ENCODE measurements at places on chromosomes 6 and 20. TPM values are rescaled to one million over a fixed set of nuclear protein-coding genes. Genes with fewer than 3 reads are reported as not detected.

DNA sequence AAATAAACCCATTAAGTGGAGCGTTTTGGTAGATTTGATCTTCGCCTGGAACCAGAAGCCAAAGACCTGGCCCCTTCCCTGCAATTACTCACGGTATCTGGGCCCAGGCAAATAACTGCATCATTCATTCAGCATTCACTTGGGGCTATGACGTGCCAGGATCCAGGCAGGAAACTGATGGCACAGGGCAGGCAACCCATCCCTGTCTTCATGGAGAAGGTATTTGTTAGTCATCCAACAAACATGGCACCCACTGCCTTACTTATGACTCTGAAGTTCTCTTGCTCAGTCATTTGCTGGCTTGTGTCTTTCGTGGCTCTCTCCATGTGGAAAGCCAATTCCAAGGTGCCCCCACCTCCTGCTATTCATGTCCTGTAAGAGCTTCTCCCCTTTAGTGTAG lies 232.4 kb downstream of the BMP7 start:
- DNase-seq: no peak

DNA sequence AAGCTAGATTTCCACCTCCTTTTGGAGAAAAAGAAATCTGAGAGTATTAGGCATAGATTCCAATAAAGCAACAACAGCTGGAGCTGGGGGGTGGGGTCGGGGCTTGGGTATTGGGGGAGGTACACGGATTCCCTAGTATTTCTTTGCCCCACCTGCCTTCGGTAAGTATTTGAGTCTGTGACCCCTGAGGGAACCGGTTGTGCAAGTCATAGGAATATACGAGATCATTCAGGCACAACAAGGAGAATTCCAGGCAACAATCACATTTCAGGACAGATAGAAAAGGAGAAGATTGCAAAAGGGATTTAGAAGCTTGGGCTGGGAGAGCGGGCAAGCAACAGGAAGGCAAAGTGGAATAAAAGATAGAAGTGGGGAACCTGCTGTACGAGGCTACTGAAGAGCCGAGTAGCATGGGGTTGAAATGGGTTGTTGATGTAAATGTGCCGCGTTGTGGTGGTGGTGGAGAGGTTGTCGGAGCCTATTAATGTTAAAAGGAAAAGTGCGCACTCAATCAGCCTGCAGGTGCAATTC lies 148.9 kb downstream of the BCAS1 start:
- DNase-seq: no peak

DNA sequence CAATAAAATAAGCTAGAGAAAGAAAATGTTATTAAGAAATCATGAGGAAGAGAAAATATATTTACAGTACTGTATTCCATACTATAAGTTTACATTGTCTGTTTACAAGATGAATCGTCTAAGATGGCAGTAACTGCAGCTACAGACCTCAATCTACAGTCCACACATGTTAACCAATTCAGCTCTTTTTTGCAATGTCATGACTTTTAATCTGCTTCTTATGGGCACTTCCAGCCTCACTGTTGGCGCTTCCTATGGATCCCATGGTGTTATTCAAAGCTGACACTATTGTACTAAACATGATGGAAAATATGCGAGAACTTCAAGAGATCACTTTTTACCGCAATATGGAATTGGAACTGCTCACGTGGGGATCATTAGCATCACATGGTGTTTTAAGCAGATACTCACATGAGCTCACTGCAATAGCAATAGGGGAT lies 451.5 kb upstream of the CITED2 start:
- no peak for DNase-seq

DNA sequence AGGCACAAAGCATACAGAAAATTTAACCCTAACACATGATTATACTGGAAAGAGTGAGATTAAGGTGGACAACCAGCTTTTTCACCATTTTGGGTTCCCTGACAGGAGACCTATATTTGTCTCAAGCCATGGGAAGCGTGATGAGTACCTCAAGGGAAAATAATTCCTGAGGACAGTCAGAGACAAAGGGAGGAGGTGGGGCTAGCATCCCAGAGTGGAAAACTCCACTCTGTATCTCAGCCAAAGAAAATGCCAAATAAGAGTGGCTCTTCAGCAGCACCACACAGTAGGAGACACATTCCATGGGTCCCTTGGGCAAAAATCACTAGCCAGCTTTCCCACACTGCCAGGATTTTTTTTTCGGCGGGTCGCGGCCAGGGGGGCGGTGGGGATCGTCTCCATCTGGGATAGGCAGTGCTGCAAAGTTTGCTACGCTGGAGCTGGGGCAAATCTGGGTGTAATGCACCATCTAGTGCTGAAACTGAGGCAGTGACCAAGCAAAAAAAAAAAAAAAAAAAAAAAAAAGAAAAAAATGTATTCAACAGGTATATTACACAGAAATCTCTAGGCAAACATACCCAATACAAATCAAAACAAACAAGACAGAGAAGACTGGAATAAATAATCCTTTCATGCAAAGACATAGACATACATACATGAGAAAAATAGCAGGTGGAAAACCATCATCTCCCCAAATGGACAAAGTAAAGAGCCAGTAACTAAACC lies 77.3 kb upstream of the SLC35F1 start:
- peak; percentile 39 for DNase-seq

DNA sequence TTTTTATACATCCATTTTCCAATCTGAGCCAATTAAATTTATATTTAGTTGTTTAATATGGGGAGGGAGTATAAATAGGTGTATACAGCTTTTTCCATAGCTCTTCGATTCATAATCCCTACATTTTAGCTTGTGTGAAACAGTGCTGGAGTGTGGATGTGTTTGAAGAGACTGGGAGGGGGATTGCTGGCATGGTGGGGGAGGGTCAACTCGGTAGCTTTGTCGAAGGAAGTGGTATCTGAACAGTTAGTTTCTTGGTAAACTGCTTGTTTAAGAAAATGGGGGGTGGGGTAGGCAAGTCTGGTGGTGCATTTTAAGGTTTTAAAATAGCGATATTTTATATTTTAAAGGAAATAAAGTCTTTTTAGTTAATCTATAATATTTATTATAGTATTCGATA lies 1.4 kb upstream of the LIN28B start:
- no peak for DNase-seq

DNA sequence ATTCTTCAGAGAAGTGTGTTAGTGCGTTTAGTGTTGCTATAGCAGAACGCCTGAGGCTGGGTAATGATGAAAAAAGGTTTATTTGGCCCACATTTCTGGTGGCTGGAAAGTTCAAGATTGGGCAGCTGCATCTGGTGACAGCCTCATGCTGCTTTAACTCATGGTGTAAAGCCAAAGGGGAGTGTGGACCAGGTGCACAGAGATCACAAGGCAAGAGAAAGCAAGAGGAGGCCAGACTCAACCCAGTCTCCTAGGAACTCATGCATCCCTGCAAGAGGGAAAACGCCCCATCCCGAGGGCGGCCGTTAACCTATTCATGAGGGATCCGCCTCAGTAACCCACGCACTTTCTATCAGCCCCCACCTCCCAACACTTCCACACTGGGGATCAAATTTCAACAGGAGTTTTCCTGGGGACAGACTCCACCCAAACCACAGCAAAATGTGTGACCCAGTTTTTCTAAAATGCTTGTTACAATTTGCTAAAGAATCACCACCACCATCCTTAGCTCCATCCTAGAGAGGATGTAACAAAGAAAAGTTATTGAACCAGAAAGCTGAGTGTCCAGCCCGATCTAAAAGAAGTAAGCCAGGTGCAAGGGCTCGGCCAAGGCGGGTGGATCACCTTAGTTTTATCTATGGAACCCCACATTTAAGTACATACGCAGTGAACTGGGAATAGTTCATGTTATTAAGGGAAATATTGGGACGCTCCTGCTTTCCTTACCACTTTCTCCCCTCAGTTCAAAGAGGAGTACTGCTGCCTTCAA lies 164.8 kb downstream of the QKI start:
- DNase-seq: no peak

- no peak for DNase-seq
Measured at GRCh38 chr6:73956305-73956704, 260.3 kb downstream of the CD109 start.

Gene SDCBP2
- total RNA-seq: 5.3 TPM

Gene SIRPD
- total RNA-seq: not detected

Gene PLCB4
- 3.1 TPM for total RNA-seq

Gene CD40
- 10.9 TPM for total RNA-seq

Gene COL19A1
- total RNA-seq: not detected

Gene PRKN
- total RNA-seq: 0.25 TPM
